CD4-positive, alpha-beta T cell treated with Interleukin-2 at 100 ng/mL for 4 hours (primary cell): ENCODE measurements at places on chromosomes 4 and X.

GRCh38 chr4:76293772-76294171 is 12.8 kb upstream of the STBD1 start:
- no peak for DNase-seq

GRCh38 chr4:15910155-15910940 is 28.2 kb downstream of the FGFBP1 start:
- DNase-seq, result no peak

- DNase-seq, result peak; percentile 84
Measured at GRCh38 chr4:70901984-70902576, at the start of gene MOB1B. MOB1B (plus strand) TSS chr4:70902369; CDS start chr4:70902537, 168 bp downstream.

DNA sequence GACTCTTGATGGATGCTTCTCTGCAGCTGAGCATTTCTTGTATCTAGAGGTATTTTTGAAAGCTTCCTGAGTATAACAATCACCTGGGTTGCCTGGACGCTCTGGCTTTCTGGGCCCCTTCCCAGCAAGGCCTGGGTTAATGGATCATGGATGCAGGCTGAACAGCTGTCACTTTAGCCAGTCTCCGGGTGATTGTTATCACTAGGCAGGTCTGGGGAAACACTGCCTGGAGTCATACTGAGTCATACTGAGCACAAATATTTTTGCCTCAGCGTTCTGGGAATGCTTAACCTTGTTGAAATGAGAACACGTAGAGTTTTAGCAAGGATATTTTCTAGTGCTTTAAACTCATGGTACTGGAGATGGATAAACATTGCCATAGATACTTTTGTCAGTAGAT is 102.6 kb downstream of the PHEX start:
- DNase-seq, result no peak

DNA sequence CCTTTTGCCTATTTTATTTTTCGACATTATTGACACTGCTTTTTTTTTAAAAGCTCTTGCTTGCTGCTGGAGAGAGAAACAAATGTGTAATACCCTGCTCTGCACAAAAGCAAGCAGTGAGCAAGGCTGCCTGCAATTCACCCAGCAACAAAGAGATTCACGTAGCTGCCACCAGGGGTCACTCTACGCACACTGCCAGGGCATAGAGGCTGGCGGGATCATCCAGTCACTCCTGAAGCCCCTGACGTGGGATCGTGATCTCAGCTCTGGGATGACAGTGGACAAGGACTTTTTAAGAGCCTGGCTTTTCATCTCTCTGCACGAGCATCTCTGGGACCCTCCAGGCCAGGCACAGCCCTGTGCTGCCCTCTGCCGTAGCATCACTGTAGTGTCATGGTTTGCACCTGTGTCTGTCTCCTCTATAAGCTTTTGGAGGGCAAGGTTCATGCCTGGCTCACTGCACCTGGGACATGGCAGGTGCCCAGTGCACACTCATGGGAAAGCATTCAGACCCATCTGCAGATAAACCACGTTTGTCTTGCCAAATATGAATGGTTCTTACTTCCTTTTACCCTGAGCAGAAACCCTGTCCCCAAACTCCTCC is 19.8 kb downstream of the C4orf50 start:
- peak; percentile 50 for DNase-seq

DNA sequence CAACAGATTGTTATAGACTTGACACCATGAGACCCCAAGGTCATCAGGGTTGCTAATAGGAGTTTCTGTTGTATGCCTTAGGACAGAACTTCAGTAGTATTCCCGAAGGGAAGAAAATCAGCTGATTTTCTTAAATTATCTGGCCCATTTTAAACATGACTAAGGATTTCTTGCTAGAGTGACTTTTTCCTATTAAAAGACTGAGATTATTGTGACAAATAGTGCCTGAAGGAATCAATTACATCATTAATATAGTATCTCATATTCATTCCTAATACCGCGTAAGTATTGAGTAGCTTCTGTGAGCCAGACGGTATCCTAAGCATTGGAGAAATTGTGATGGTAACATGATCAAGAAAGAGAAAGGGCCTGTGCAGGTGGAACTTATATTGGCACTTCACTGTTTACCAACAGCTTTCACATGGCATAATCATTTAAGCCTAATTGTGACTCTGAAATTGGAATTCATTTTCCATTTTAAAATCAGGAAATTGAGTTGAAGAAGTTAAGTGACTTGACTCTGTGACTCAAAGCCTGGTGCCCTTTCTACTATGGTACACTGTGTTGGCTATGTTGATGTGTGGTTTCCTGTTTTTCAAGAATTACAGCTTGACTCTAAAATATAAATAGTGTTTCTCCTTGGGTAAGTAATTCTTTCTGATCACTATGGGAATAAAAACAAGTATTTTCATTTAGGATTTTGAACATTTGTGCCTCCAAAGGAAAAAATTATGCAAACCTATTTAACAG is 4.1 kb downstream of the AFF1 start:
- peak; percentile 63 for DNase-seq
